ENCODE measurements at places on chromosomes 6 and 20. TPM values are rescaled to one million over a fixed set of nuclear protein-coding genes. Genes with fewer than 3 reads are reported as not detected.
A peak's percentile ranks its signal among the peaks of the same experiment; 100 is the strongest.

GRCh38 chr20:37336369-37337207, 9.4 kb upstream of the SRC start:
- DNase-seq, result peak; percentile 74
- peaks cover 11% of the 10 kb centered on the region for H3K4me1 ChIP-seq
- H3K36me3 ChIP-seq, result no peaks in the 10 kb centered on the region
- H3K4me3 ChIP-seq, result peak overlapping the region; percentile 48
- H3K27ac ChIP-seq, result no peak overlapping the region

DNA sequence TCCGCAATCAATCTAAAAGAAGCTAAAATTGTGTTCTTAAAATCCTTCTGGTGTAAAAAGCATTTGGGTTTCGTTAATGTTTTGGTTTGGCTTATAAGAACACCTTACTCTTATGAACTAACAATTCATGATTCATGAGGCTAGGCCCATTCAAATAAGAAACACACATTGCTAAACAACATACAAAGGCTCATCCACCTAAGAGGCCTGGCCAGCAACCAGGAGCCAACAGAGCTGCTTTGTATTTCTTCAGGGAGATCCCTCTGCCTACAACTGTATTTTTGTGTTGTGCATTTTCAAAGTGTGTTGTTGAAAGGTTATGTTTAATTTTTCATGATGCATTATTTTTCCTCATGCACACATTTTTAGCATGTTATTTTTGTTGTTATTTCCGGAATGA, 98.6 kb downstream of the PTPRK start:
- no peak overlapping the region for H3K4me3 ChIP-seq
- no peaks in the 10 kb centered on the region for H3K36me3 ChIP-seq
- H3K27me3 ChIP-seq, result no peaks in the 10 kb centered on the region
- H3K4me1 ChIP-seq, result peaks cover 7% of the 10 kb centered on the region
- H3K27ac ChIP-seq, result no peak overlapping the region
- DNase-seq, result no peak

RCAN2 gene
- 15.6 TPM for total RNA-seq

GRCh38 chr6:166950443-166950821, 5.9 kb downstream of the RNASET2 start:
- H3K4me1 ChIP-seq, result no peaks in the 10 kb centered on the region
- no peak for DNase-seq
- H3K36me3 ChIP-seq, result no peaks in the 10 kb centered on the region
- H3K27ac ChIP-seq, result no peak overlapping the region
- H3K4me3 ChIP-seq, result no peak overlapping the region

DNA sequence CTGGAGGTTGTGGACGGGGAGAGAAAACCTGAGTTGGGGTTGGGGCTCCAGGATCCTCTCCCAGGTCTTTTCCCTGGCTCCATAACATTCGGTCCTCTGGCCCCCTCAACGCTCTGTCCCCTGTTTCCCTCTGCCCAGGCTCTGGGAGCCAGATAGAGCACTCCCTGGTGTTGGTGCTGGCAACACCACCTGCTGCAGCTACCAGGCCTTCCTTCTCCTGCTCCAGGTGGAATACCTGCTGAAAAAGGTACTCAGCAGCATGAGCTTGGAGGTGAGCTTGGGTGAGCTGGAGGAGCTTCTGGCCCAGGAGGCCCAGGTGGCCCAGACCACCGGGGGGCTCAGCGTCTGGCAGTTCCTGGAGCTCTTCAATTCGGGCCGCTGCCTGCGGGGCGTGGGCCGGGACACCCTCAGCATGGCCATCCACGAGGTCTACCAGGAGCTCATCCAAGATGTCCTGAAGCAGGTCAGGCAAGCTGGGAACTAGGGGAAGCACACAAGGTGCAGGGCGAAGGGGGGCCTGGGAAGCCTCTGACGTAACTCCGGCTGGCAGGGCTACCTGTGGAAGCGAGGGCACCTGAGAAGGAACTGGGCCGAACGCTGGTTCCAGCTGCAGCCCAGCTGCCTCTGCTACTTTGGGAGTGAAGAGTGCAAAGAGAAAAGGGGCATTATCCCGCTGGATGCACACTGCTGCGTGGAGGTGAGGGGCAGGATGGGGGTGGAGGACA, 14.6 kb downstream of the DEF6 start:
- no peaks in the 10 kb centered on the region for H3K36me3 ChIP-seq
- no peak overlapping the region for H3K4me3 ChIP-seq
- DNase-seq, result peak; percentile 52

DCDC2 gene
- total RNA-seq, result under 0.01 TPM

GRCh38 chr6:146915671-146916127, 288.5 kb upstream of the STXBP5 start:
- H3K27ac ChIP-seq, result peak overlapping the region; percentile 99
- H3K4me3 ChIP-seq, result peak overlapping the region; percentile 59
- peaks cover 38% of the 10 kb centered on the region for H3K4me1 ChIP-seq
- no peaks in the 10 kb centered on the region for H3K36me3 ChIP-seq

TAGAP gene
- total RNA-seq, result not detected

DNA sequence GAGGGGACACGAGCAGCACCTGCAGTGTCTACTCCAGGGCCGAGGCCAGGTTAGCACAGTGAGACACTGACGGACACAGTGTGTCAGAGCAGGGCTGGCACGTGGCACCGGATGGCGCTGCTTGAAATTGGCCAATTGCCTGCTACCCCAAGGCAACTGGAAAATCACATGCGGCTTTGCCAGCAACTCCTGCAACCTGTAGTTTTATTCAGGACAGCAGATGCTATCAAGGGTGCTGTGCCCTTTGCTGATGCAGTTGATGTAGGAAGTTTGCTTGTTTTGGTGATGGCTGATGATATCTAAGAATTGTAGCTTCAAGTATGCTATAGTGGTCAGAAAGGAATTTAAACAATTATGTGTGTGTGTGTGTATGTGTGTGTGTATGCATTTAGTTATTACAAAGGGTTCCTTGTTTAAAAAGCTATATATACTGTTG, 25.9 kb downstream of the RIN2 start:
- no peaks in the 10 kb centered on the region for H3K27me3 ChIP-seq
- no peaks in the 10 kb centered on the region for H3K36me3 ChIP-seq
- peaks cover 41% of the 10 kb centered on the region for H3K4me1 ChIP-seq
- H3K27ac ChIP-seq, result peak overlapping the region; percentile 13
- no peak overlapping the region for H3K4me3 ChIP-seq
- DNase-seq, result no peak

GRCh38 chr20:6583134-6583738, 184.2 kb upstream of the BMP2 start:
- H3K36me3 ChIP-seq, result no peaks in the 10 kb centered on the region
- H3K27me3 ChIP-seq, result no peaks in the 10 kb centered on the region
- peaks cover 6% of the 10 kb centered on the region for H3K4me1 ChIP-seq
- H3K4me3 ChIP-seq, result no peak overlapping the region
- DNase-seq, result no peak
- no peak overlapping the region for H3K27ac ChIP-seq

- peaks cover 28% of the 10 kb centered on the region for H3K4me1 ChIP-seq
- no peaks in the 10 kb centered on the region for H3K36me3 ChIP-seq
- DNase-seq, result no peak
- no peaks in the 10 kb centered on the region for H3K27me3 ChIP-seq
- H3K4me3 ChIP-seq, result no peak overlapping the region
Measured at GRCh38 chr20:10076126-10077080, 41.6 kb downstream of the ANKEF1 start.

GRCh38 chr6:84001119-84001518, 32.5 kb upstream of the MRAP2 start:
- no peak overlapping the region for H3K4me3 ChIP-seq
- peaks cover 2% of the 10 kb centered on the region for H3K27me3 ChIP-seq
- no peaks in the 10 kb centered on the region for H3K36me3 ChIP-seq
- no peak overlapping the region for H3K27ac ChIP-seq
- no peaks in the 10 kb centered on the region for H3K4me1 ChIP-seq

KIF3B gene
- total RNA-seq, result 37.4 TPM

DNA sequence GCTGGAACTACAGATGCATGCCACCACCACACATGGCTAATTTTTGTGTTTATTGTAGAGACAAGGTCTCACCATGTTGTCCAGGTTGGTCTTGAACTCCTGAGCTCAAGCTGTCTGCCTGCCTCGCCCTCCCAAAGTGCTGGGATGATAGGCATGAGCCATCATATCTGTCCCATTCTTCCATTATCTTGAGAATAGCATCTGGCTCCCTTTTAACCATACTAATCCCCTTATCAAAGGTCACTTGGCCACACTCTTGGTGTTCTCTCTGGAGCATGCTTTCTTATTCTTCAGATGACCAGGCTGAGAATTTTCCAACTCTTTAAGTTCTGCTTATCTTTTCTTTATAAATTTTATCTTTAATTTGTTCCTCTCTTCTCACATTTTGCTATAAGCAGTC, 15.9 kb upstream of the TRERF1 start:
- no peak overlapping the region for H3K4me3 ChIP-seq
- H3K27ac ChIP-seq, result no peak overlapping the region
- no peaks in the 10 kb centered on the region for H3K27me3 ChIP-seq
- H3K4me1 ChIP-seq, result no peaks in the 10 kb centered on the region
- no peak for DNase-seq

DNA sequence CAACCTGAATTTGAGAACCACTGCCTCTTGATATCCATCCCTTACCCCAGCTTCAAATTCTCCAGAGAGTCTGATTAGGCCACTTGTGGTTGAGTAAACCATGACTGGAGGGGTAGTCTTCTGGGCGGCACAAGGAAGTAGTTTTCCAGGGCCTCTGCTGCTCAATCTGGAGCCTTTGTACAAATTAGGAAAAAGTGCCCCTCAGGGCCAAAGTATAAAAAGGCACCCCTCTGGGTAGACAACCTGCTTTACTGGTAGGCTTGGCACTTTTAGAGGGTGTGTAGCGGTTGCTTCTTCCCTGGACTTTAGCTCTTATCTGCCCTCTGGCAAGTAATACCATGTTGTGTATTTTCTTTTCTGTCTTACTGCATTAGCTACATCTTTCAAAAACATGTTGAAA, 32.9 kb upstream of the RPL7L1 start:
- no peaks in the 10 kb centered on the region for H3K36me3 ChIP-seq
- H3K4me3 ChIP-seq, result no peak overlapping the region
- H3K27me3 ChIP-seq, result no peaks in the 10 kb centered on the region

LY6G6F gene
- not detected for total RNA-seq

GRCh38 chr20:16806886-16807285, 58.7 kb downstream of the OTOR start:
- H3K36me3 ChIP-seq, result no peaks in the 10 kb centered on the region
- no peaks in the 10 kb centered on the region for H3K4me1 ChIP-seq
- no peak overlapping the region for H3K4me3 ChIP-seq
- no peak for DNase-seq
- H3K27ac ChIP-seq, result no peak overlapping the region

RIPPLY2 gene
- total RNA-seq, result not detected

SPATA25 gene
- 1.2 TPM for total RNA-seq

SOBP gene
- 12.1 TPM for total RNA-seq

- no peak overlapping the region for H3K4me3 ChIP-seq
- DNase-seq, result no peak
- no peak overlapping the region for H3K27ac ChIP-seq
Measured at GRCh38 chr6:95364016-95364604, 213.2 kb upstream of the MANEA start.

DNA sequence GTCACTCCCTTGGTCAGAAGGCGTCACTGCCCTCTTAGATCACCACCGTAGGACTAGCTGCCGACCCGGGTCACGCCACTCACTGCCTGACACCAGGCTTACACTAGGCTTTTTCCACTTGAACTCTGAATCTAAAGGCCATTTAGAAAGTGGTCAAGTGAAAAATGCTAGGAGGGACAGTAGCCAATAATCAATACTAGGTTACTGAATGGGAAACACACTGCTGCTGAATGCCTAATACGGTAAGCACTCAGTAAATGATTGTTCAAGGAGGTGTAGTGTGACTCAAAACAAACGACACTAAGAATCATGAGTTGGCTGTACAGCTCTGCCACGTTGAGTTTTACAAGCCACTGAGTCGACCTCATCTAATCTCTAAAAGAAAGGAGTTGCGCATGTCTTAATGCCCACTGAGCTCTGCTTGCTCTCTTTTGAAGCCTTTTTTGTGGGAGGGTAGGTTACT, 760 bp upstream of the IBTK start:
- no peaks in the 10 kb centered on the region for H3K27me3 ChIP-seq
- H3K4me3 ChIP-seq, result peak overlapping the region; percentile 87
- H3K36me3 ChIP-seq, result peaks cover 3% of the 10 kb centered on the region
- H3K27ac ChIP-seq, result peak overlapping the region; percentile 95

GRCh38 chr20:35988910-35989463, 20.6 kb downstream of the CNBD2 start:
- H3K27ac ChIP-seq, result no peak overlapping the region
- no peaks in the 10 kb centered on the region for H3K4me1 ChIP-seq
- no peaks in the 10 kb centered on the region for H3K27me3 ChIP-seq
- H3K36me3 ChIP-seq, result no peaks in the 10 kb centered on the region

GRCh38 chr6:64774881-64775280, 932.1 kb downstream of the EYS start:
- no peak overlapping the region for H3K27ac ChIP-seq
- no peak for DNase-seq
- no peaks in the 10 kb centered on the region for H3K4me1 ChIP-seq
- no peak overlapping the region for H3K4me3 ChIP-seq
- H3K27me3 ChIP-seq, result no peaks in the 10 kb centered on the region

TMEM200A gene
- 49.2 TPM for total RNA-seq

DNA sequence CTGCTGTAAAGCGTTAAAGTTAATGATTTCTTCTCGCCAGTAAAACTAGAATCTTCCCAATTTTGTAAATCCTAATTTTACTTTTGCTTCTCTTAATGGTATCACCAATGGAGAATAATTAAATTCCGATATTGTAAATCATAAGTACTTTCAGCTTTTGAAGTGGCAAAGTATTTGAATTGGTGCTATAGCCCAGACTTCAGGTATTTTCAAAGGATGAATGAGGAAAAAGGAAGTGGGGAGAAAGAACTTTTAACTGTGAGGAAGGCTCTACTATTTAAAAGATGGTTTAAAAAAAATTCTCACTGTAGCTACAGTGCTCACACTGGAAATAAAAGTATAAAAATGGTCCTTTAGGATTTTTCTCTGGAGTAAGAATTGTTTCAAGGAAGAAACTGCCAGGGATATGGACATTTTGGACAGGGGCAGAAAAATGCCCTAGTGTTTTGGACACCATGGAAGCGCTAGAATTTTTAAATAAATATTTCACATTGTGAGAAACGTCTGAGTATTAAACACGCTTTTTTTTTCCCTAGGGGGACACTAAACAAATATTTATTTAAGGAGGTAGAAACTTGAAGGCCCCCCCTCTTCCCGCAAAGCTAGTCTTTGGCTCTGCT, 1.3 kb upstream of the TAB2 start:
- H3K4me1 ChIP-seq, result peaks cover 21% of the 10 kb centered on the region
- peak overlapping the region; percentile 90 for H3K4me3 ChIP-seq
- H3K36me3 ChIP-seq, result no peaks in the 10 kb centered on the region
- H3K27me3 ChIP-seq, result no peaks in the 10 kb centered on the region
- peak overlapping the region; percentile 58 for H3K27ac ChIP-seq

Measured in osteoblast (primary cell).